ENCODE measurements at places on chromosomes 7 and 10. TPM values are rescaled to one million over a fixed set of nuclear protein-coding genes. Genes with fewer than 3 reads are reported as not detected.

TMEM176B gene
- 0.09 TPM for total RNA-seq

STEAP2 gene
- total RNA-seq = 0.81 TPM

ANKRD30A gene
- total RNA-seq = not detected

OR2A1 gene
- total RNA-seq = not detected

ITPRID1 gene
- total RNA-seq = not detected

IFIT1 gene
- 1.8 TPM for total RNA-seq

GRID2IP gene
- total RNA-seq = under 0.01 TPM

BLNK gene
- total RNA-seq = not detected

ERVW-1 gene
- not detected for total RNA-seq

ADIRF gene
- total RNA-seq = 21.6 TPM

ZNF487 gene
- total RNA-seq = 1.6 TPM

PSPH gene
- 56.0 TPM for total RNA-seq

SFMBT2 gene
- total RNA-seq = 0.19 TPM

AS3MT gene
- total RNA-seq = 0.09 TPM

NKX1-2 gene
- not detected for total RNA-seq

MNX1 gene
- not detected for total RNA-seq

CTNNA3 gene
- not detected for total RNA-seq

H2BK1 gene
- not detected for total RNA-seq

SFRP4 gene
- 0.09 TPM for total RNA-seq

LBX1 gene
- total RNA-seq = not detected

CALD1 gene
- total RNA-seq = 204 TPM

PPP1R3C gene
- 0.72 TPM for total RNA-seq

DAGLB gene
- 22.3 TPM for total RNA-seq

SSC4D gene
- 0.47 TPM for total RNA-seq

PRTFDC1 gene
- 6.5 TPM for total RNA-seq

PDK4 gene
- total RNA-seq = 4.2 TPM

SLC18A3 gene
- under 0.01 TPM for total RNA-seq

AOAH gene
- not detected for total RNA-seq

GNAT3 gene
- not detected for total RNA-seq

FAM20C gene
- 19.8 TPM for total RNA-seq

CFAP58 gene
- 0.56 TPM for total RNA-seq

SNX10 gene
- 0.19 TPM for total RNA-seq

TRPV5 gene
- total RNA-seq = not detected

AGR3 gene
- total RNA-seq = not detected

PRR15 gene
- total RNA-seq = 0.45 TPM

TAS2R41 gene
- not detected for total RNA-seq

LRRC61 gene
- total RNA-seq = 0.19 TPM

RNF32 gene
- total RNA-seq = 0.19 TPM

FAM25G gene
- not detected for total RNA-seq

CARD11 gene
- 46.0 TPM for total RNA-seq

ARPC1B gene
- total RNA-seq = 643 TPM

CYP3A4 gene
- not detected for total RNA-seq
